NCI-H1105 treated with DMSO at 0.1 percent for 48 hours (cell line): ENCODE measurements at places on chromosomes 7 and 10.

DNA sequence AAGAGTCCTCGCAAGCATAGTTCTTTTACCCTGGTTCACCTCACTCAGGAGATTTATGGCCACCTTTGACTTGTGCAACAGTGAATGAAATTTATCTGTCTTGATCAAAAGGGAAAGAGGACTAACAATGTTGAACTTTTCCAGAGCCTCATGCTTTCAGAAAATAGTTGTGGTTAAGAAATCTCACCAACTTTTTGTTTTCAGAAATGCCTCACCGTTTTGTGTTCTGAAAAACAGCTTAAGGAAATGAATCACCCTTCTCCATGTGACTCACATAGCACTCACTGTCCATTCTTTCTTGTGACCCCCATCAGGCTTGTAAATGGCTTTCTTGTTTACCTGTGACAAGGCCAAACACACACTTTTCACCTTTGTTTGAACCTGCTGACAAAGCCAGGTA is 148.6 kb upstream of the FAM3C start:
- DNase-seq, result no peak

GRCh38 chr10:7507887-7508726 is 97.3 kb upstream of the SFMBT2 start:
- no peak for DNase-seq

GRCh38 chr7:151863386-151864079 is 13.4 kb downstream of the PRKAG2 start:
- DNase-seq, result no peak

DNA sequence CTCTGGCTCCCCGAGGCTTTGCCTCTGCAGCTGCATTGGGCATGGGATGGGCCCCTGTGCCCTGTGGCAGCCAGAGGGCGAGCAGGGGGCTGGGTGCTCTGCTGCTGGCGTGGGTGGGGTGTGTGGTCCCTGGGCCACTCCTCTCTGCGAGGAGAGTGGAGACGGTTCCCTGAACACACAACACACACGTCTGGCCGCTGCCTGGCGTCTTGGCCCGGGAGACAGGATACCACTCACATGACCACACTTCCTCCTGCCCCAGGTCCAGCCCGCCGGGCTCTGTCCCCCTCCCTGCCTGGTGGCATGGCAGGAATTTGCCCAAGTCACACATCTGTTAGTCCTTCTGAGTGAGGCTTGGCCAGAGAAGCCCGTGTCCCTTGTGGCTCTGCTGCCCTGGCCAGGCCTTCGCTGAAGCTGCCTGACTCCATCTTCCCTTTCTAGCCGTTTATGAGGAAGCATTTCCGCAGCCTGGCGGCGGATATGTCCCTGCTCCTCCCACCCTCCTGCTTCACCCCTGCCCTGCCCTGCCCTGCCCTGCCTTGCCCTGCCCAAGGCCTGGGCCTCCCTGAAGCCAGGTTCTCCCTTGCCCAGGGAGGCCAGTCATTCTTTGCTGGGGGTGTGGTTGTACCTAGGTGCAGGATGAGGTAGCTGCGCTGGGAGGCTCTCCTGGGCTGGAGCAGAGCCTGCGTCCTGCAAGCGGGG is 3.0 kb downstream of the BRI3 start:
- no peak for DNase-seq

DNA sequence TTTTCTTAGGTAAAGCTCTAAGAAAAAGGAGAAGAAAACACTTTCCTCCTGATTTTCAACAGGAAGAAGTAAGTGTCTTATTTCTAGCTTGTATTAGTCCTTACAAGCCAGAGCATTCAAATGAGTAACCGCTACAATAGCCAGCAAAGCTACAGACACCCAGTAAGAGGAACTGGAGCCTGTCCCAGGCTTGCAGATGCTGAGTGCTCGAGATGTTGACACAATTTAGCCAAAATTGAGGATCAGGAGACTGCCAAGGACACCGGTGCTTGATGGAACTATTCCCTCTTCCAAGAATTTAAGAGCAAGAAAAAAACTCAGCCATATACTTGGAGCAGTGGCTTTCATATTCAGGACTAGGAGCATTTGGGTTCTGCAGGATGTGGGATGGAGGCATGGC is 149.3 kb upstream of the DPP6 start:
- no peak for DNase-seq

DNA sequence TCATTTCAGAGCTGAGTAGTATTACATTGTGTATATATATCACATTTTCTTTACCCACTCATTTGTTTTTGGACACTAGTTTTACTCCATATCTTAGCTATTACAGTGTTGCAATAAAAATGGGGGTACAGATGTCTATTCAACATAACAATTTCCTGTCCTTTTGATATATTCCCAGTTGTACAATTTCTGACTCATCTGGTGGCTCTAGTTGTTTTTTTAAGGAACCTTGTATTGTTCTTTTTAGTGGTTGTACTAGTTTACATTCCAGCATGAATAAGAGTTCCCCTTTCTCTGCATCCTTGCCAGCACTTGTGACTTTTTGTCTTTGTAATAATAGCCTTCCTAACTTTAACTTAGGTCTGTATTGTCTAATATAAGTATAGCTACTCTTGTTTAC is 739.9 kb downstream of the XPNPEP1 start:
- no peak for DNase-seq

- no peak for DNase-seq
Observed at GRCh38 chr10:112390125-112390703, 16.3 kb downstream of the ACSL5 start.

GRCh38 chr10:33652870-33653269 is 318.4 kb upstream of the NRP1 start:
- DNase-seq, result no peak
